ENCODE measurements at places on chromosomes 1 and 21.

- no peak for DNase-seq
Observed at GRCh38 chr1:94621395-94621794, 79.8 kb upstream of the F3 start.

- DNase-seq = no peak
Observed at GRCh38 chr1:69377507-69377906, 190.2 kb upstream of the LRRC7 start.

- DNase-seq = no peak
Observed at GRCh38 chr1:183604038-183604808, 14.0 kb upstream of the NCF2 start.

GRCh38 chr1:30446508-30446907 is 276.9 kb downstream of the MATN1 start:
- no peak for DNase-seq

GRCh38 chr1:65292861-65293593 is 16.3 kb upstream of the DNAJC6 start:
- no peak for DNase-seq

- DNase-seq = peak; percentile 60
Observed at GRCh38 chr21:35051287-35051818, 2.3 kb upstream of the RUNX1 start.

- peak; percentile 14 for DNase-seq
Observed at GRCh38 chr1:8947127-8947691, 1.5 kb downstream of the CA6 start.

DNA sequence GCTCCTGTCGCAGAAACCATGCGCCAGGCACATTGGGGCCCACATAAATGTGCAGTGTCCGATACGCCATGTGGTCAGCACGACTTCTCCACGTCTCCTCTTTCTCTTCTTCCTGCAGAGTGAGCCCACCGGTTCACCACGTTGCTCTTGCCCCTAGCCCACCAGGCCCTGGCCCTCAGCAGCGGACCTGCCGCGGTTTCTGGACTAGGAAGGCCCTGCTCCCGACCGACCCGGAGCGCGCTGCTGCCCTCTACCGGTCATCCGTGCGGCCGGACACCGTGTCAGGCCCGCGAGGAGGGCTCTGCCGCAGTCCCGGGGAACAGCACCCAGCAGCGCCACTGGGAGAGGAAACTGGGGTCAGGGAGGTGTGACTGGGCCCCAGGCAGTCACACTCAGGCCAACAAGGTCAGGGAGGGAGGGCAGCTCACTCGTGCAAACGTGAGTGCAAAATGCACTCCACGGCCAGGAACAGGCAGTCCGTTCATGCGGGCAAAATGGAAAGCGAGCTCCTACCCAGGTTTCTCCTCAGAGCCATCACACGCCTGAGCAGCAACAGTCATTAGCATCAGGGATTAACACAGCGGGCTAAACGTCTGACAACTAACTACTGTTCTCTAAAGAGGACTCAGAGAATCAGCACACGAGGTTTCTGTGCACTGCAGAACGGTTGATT is 13.7 kb downstream of the TLR5 start:
- DNase-seq = peak; percentile 71

GRCh38 chr1:178607718-178608408 is 95.0 kb downstream of the TEX35 start:
- no peak for DNase-seq

DNA sequence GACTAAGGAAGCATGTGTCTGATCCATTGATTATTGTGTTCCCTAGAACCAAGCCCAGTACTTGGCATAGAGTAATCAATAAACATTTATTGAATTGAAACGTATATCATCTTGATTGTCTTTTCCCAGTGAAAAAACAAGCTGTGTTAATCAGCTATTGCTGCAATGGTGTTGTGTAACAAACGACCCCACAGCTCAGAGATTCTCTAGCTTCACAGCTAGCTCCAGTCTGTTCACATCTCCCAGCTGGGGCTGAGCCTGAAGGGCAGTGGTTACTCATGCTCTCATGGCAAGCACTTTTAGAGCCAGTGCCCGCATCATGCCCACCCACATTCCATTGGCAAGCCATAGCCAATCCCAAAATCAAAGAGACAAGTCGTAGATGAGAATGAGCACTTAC is 237.4 kb upstream of the RAB4A start:
- DNase-seq = no peak

DNA sequence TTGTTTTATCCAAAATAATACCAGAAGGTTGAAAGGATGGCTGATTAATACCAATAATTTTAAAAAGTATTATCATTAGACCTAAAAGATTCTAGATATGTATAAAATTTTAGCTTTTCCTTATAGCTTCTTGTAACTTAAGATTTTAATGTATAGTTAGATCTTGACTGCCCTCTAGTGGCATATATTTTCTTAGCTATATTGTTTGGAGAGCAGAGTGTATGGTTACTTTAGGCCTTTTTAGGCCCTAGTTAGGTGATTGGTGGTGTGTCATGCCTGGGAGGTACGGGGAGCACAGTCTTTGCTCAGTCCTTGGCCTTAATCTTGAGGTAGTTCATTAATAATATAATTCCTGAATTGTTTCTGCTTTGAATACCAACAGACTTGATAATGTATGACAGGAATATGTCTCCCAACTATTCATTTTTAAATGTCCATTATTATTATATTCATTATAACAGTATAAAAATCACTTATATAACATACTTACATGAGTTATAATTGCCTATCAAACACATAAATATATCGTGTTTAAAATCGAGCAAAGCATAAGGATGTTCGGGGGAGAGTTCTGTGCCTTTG is 328.4 kb downstream of the ZP4 start:
- no peak for DNase-seq

DNA sequence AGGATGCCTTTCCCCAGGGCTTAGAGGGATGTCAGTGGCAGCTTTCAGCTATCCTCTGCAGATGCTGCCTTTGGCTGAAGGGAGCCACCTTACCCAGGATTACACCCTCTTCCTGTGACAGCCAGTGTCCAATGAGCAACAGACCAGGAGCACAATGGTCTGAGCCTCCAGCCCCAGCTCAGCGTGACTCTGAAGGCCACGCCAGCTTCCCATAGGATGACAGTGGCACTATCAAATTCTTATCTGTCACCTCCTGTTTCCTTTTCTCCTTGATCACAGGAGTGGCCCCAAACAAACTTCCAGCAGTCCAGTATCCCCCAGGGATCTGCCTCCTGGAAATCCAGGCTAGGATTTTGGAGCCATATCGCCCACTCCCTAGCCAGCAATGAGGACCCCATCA is 226.9 kb downstream of the SETD4 start:
- DNase-seq = no peak

DNA sequence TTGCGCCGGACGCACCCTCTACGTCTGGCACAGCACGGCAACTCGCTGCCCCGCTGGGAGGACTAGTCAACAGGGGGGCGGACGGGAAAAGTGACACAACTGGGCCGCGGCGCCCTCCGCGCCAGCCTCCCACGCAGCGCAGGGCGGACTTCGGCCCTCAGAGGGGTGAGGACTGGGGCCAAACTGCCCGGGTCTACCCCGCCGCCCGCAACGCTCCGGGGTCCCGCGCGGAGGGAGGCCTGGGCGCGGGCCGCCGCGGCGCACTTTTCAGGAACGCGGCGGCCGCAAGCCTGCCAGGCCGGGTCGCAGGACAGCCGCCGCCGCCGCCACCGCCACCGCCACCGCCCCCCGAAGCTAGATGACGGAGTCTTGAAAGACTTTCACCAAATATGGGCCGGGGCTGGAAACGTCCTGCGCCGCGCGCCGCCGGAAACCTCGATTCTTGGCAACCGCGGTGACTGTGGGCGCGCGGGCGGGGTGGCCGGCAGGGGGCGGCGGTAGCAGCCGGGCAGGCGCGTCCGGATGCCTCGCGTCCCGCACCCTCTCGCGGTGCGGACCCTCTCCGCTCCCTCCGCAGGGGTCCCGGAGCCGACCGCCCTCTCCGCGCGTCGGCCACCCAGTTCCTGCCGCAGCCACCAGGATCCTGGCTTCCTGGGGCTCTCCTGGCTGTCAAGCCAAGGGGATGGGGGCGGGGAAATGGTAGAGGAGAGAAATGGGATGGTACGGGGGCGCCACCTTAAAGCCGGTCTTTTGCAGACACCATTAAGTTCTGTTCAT is 3.7 kb upstream of the CCN1 start:
- DNase-seq = no peak

GRCh38 chr1:235854347-235854746 is 12.4 kb downstream of the LYST start:
- DNase-seq = no peak

DNA sequence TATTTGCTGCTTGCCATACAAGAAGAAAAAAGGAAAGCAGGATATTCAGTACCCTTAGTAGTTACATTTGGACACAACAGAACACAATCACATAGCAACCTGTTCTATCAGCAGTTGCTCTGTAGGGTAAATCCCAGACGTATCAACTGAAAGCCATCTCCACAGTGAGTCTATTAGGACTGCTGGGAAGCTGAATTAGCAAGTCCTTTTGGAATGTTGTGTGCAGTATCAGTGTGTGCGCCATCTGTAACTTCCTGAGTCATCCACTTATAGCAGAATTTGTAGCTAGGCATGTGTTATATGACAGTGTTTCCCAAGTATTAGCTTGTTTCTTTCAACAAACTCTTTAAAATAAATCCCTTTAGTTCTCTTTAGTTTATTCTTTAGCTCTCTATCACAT is 21.3 kb downstream of the CCDC30 start:
- DNase-seq = no peak

DNA sequence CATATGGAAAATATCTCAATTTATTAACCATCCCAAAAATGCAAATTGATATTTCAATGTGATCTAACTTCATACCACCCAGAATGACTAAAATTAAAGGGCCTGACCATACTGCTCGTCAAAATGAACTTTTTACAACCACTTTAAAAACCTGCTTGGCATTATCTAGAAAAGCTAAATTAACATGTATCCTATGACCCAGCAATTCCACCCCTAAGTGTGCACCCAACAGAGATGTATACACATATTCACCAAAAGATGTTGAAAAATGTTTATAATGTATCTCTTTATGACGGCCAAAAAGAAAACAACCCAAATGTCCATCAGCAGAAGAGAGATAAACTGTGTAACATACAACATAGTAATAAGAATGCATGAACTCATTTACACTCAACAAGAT is 1.6 kb upstream of the BCAR3 start:
- DNase-seq = no peak

GRCh38 chr1:50979937-50980336 is 9.9 kb downstream of the CDKN2C start:
- no peak for DNase-seq

GRCh38 chr1:193762236-193762635 is 575.8 kb upstream of the B3GALT2 start:
- no peak for DNase-seq

GRCh38 chr1:184222652-184223052 is 164.2 kb upstream of the C1orf21 start:
- DNase-seq = peak; percentile 28

DNA sequence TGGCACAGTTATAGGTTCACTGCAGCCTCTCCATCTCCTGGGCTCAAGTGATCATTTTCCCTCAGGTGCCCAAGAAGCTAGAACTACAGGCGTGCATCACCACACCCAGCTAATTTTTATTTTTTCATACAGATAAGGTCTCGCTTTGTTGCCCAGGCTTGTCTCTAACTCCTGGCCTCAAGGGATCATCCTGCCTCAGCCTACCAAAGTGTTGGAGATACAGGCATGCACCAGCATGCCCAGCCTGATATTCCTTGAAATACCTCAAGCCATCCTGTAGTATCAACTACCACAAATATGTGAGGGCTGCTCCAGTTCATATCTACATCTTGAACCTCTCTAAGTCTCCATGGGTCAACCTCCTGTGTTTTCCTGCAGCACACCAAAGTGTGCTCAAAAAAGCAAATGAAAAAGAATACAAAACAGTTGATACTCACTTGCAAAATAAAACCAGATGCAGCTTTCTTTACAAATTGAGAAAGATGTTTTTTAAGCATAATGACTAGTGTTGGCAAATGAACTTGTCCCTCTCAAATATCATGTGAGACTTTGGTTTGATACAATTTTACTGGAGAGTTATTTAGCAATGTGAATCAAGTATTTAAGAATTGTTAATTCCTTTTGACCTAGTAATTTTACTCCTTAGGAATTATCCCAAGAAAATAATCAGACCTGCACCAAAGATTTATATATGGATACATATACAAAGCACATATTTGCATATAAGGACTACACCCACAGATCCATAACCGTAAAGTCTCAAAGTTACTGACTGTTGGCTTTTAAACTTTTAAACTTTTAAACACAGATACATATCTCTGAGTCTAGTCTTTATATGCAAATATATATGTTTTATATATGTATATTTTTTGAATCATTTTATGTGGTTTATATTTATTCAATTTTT is 197.7 kb downstream of the NRIP1 start:
- DNase-seq = no peak

GRCh38 chr1:66492424-66492823 is 41.5 kb upstream of the SGIP1 start:
- DNase-seq = no peak

DNA sequence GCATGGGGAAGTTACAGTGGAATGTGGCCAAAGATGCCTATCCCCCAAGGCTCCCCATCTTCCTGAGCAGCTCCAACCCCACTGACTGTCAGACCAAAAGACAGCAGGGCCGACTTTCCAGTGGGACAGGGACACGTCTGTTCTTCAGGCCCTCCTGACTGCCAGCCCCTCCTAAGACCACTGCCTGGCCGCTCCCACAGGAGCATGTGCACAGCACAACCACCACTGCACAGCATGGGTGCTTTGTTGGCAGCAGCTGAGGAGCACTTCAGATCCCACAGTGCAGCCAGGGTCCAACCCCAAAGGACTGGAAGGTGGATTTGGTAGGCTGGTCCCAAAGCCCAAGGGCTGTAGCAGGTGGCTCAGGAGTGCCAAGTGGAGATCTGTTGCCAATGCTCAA is 648.3 kb upstream of the BRINP3 start:
- no peak for DNase-seq

- DNase-seq = no peak
Observed at GRCh38 chr1:236120721-236121153, 21.6 kb upstream of the GPR137B start.

DNA sequence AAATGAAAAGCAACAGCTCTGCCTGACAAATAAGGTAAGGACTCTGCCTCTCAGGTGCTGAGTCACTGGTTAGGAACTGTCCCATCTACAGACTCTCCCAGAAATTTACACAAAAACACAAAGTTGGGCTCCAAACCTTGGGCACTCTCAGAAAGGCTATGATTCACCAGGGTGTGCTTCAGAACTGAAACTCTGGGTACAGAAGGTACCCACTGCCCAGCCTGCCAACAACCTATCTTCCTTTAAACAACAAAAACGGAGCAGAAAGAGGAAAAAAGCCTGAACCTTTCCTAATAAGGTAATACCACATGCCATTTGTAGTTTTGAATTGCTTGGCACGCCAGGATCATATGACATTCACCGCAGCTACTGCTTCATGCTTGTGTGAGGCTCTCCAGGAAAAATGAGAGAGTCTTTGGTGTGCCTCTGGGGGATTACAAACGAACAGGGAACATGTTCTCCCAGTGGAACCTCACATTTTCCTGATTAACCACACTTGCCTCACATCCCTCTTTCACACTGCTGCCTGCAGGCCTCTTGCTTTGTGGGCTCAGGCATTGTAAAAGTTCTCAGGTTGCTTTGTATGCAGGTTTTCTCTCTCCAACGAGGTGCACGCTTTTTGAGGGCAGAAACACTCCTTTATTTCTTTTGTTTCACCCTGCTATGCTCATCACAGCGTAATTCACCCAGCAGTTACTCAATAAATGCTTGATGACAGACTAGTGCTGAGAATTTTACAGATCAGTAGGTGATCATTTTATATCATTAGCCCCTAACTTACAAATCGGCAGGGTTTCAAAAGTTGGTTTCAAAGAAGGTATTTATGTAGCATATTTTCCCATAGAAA is 65.1 kb downstream of the GADD45A start:
- DNase-seq = no peak

- no peak for DNase-seq
Observed at GRCh38 chr1:209219791-209220524, 363.6 kb upstream of the CAMK1G start.

GRCh38 chr1:175933801-175934200 is 190.4 kb upstream of the TNR start:
- DNase-seq = no peak

Data from stimulated activated CD4-positive, alpha-beta T cell treated with anti-CD3 and anti-CD28 coated beads, Interleukin-1b, Interleukin-23, amount 100 ng/mL, for 4 hours (primary cell).